ENCODE measurements at places on chromosomes 6 and 20.

GRCh38 chr20:9322661-9323060, 191.7 kb upstream of the LAMP5 start:
- no peak for DNase-seq

DNA sequence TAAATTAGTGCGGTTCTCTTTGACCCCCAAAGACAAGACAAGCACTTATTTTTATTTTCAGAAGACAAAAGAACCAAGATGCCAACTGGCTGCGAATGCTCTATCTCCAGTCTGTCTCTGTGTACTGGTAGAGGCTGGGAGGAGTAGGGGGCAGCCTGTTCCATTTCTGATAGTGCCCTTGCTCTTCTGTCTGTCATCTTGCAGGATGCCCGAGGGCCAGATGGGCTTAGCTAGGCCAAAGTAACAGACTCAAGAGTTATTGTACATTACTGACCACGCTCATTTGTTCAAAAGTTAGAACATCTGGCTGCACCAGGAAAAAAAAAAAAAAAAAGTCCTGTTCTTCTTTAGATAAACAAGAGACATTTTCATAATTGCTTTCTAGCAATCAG, 198.1 kb upstream of the UST start:
- DNase-seq: no peak

GRCh38 chr20:63303095-63303666, 10.2 kb downstream of the COL20A1 start:
- DNase-seq: no peak

DNA sequence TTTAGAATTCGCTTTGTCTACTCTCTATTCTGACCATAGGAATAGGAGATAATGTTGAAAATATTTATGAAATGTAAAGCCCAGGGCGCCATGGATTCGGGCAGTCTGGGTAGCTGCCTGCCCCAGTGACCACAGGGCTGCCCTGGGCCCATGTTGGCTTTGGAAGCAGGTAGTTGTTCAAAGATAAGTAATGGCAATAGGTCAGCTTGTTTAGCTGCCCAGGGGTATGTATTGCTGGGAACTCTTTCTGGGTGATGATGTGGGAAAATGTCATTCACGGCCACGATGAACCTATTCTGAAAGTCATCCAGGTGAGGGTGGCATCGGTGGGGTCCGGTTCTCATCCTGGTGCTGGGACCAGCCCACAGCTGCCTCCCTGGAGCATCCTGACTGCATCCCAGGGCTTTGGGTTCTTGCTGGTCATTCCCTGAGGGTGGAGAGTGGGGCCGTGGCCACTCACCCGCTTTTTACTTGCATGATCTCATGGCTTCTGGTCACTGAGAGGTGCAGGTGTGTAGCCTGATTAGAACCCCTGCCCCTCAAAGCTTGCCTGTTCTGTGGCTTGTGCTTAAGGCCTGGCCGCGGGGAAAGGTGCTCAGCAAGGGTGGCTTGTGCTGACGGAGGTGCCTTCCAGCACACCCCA, 102.8 kb downstream of the ERMARD start:
- no peak for DNase-seq

DNA sequence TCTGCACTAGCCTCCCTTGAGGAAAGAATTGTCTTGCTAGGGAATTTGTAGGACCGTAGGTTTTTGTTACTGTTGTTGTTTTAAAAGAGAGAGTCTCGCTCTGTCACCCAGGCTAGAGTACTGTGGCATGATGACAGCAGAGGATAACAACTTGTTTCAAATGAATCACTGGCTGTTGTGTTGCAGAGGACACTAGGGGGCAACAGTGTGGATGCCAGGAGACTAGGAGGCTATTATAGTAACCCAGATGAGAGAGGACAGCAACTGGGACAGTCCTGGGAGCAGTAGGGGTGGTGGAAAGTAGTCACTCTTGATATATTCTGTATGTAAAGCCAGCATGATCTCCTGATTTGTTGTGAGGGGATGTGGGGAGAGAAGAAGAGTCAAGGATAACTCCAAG, 41.8 kb upstream of the LAMA4 start:
- peak; percentile 33 for DNase-seq

- DNase-seq: no peak
Measured at GRCh38 chr6:161798844-161799394, 525.1 kb upstream of the AGPAT4 start.

GRCh38 chr6:42374018-42374669, 77.6 kb downstream of the TRERF1 start:
- DNase-seq: no peak

GRCh38 chr6:447381-448165, 56.0 kb downstream of the IRF4 start:
- DNase-seq: no peak

- DNase-seq: no peak
Measured at GRCh38 chr20:32509639-32510066, 75.5 kb downstream of the NOL4L start.

DNA sequence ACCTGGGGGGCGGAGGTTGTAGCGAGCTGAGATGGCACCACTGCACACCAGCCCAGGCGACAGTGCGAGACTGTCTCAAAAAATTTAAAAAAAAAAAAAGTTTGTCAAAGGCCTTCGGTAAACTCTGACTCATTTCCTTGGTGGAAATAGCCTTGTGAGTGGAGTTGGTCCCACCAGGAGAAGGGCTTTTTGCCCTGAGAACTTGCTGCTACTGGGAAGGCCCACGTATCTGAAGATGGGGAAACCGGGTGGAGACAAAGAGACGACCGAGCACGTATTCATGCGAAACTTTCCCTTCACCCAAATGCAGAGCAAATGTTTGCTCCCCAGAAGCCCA, 51.7 kb downstream of the SLC22A23 start:
- no peak for DNase-seq
